ENCODE measurements at places on chromosomes 2 and 18.

DNA sequence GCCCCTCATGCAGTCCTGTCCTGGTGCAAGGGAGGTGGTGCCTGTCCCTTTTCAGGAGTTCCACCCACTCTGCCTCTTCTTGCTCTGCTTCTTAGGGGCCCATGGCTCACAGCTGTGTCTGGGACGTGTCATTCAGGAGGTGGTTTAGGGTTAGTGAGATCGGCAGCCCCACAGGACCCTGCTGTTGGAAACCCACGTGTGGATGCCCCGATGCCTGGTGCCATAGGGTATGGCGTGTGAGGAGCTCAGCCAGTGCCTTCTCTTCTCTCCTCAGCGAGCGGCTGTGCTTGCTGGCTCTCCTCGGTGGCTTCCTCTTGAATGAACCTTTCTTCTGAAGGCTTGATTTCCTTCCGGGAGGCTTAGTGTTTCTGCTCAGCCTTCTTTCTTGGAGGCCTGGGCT, 55.2 kb downstream of the LDLRAD4 start:
- no peak for DNase-seq

DNA sequence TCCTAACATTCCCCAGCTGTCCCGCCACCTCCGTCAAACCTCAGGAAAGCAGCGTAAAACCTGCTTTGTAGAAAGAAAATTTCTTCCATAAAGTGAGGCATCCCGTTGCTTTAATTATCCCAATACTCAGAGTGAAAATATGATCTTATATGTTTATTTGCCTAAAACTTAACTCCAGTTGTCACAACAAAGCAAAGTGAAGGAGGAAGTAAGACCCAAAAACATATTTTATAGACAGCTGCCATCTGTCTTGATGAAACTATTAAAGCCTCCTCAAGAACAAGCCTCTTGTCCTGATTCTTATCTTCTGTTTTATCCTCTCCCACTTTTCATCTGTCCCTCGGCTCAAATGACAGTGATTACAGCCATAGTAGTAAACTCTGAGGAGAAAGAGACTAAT, 28.9 kb upstream of the LPIN2 start:
- no peak for DNase-seq

GRCh38 chr2:38415728-38416291, 38.7 kb upstream of the ATL2 start:
- no peak for DNase-seq

GRCh38 chr2:237184192-237184918, 98.7 kb downstream of the COPS8 start:
- no peak for DNase-seq

GRCh38 chr18:36149514-36150289, 20.0 kb downstream of the ELP2 start:
- DNase-seq, result no peak

GRCh38 chr2:136482966-136483365, 282.4 kb upstream of the THSD7B start:
- DNase-seq, result no peak

DNA sequence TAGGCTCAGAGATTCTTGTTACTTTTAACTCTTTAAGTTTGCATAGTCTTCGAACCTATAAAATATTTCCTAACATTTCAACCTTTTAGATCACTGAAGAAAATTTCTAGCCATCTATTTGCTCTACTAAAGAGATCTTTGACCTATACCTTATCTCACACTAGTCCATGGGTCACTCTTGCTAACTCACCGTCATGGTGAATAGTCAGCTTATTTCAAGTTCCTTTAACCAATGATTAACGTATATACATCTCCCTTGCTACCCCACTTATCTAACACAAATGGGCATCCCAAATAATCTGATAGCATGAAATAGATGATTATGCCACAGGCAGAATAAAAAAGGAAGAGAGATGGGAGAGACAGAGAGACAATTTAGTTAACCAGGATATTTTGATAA, 303.1 kb downstream of the GPD2 start:
- DNase-seq, result peak; percentile 65

DNA sequence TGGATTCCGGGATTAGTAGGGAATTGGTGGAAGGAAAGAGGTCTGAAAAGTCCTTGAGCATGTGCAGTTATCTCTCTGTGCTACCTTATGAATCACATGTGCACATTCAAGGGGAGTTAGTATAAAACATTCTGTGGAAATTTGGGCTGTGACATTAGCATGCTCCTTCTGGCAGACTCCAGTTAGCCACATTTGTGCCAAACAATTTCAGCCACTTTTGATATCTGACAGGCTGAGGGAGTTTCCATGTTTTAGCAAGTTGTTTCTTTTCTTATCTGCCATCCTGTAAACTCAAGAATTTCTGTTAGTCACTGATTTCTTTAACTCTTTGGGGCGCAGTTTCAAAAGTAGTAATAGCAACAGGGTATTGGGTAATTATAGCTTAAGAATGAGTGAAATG, 28.3 kb upstream of the GYPC start:
- no peak for DNase-seq

- DNase-seq, result no peak
These were observed 1.4 kb downstream of the ARL4C start for GRCh38 chr2:234495251-234496054.

DNA sequence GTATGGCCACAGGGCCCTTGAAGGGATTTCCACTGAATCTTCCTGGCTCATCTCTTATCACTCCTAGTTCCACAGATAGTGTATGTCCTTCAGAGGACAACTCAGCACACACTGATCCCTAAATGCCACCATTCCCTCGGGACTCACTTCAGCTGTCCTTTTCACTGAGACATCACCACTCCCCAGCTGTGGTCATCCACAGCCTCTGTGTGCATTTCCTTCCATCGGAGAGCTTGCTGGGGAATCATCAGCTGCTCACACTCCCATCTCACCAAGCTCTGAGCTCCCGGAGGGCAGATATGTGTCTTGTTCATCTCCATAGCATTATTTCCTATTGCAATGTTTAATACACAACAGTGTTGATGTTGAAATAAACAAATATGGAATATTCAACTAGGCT, 759.5 kb downstream of the RNF144A start:
- DNase-seq, result no peak

GRCh38 chr2:230879271-230879882, 14.6 kb downstream of the ITM2C start:
- DNase-seq, result peak; percentile 91

GRCh38 chr2:11456251-11456650, 9.7 kb downstream of the E2F6 start:
- DNase-seq, result no peak

- no peak for DNase-seq
These were observed 166.1 kb downstream of the SMAD7 start for GRCh38 chr18:48784656-48785055.

- DNase-seq, result peak; percentile 66
These were observed 52.8 kb downstream of the CLASP1 start for GRCh38 chr2:121596221-121597080.

- DNase-seq, result no peak
These were observed 263.0 kb downstream of the NDUFA10 start for GRCh38 chr2:239762106-239762505.

DNA sequence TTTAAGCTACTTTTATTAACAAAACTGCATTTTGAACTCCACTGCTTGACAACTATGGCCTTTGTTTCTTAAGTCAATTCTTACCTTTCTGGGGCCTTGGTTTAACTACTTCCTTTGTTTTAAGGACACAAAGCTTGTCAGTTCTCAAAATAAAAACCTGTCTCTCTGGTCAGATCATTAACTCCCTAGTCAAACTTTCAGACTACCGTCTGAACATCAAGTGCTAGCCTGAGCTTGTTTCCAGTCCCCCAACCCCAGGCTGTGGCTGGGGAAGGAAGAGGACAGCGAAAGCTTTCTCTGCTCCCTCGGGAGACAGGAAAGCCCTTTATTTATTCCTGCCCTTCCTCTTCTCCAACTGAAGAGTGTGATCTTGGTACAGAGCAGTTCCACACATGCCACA, 1.7 kb downstream of the SH3YL1 start:
- peak; percentile 21 for DNase-seq

DNA sequence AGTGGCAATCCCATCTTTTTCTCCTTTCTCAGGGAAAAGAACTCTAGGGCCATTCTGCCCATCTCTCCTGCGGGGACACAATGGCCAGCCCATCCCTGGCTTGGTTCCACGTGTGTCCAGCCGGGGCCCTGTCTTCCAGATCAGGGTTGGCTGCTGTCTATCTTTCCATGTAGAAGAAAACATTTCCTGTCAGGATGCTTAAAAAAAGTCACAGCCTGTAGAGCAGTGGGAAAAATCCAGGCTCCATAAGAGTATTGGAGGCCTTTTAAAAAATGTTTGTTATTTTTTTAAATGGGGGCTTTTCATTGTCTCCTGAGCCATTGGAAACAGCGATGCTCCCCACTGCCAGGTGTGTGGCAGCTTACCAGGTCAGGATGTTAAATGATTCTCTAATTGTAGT, 105.6 kb downstream of the TGFA start:
- no peak for DNase-seq

DNA sequence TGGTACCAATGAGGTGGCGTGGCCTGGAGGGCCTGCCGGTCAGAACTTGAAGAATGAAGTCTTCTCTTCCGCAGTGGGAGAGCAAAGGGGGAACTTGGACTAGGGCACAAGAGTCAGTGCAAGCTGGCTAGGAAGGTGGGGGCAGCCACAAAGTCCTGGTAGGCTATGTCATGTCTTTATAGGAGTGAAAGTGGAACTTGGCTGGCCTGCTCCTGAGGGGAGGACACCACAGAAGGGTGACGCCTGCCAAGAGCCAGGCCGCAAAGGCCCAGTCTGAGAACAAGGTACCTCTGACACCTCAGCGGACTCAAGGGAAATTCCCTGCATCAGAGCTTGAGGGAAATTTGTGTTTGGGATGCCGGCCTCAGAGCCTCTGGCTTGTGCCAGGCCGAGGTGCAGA, 32.2 kb upstream of the MAP3K20 start:
- no peak for DNase-seq

DNA sequence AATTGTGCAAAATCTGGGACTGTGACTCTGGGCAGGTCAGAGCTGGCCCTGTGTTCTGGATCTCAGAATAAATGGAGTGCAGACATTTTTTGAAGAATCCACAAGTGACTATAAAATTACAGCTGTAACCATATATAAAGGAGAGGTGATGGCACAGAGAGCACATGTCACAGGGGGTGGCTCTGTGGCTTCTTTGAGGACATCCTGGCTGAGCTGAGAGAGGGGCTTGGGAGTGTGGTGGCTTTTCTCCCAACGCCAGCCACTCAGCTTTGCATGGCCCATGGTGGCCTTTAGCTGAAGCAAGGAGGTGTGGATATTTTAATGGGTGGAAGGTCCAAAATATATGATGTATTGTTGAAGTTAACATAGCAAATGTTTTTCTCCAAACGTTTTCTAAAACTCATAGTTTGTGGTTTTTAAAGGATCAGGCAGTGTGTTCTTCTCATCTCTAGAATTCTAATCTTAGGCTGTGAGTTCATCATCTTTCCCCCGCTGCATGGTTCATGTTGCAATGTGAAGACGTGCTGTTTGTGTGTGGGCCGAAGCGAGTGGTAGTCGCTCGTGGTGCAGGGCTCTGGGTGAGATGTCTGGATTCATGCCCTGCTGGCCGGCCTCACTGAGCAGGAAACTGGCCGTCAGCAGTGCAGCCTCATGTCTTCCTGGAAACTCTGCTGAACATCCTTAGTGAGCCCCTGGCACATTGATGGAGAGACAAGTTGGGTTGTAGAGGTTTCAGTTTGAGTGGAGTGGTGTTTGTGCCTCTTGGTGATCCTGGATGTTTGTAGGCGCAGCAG, 109.9 kb downstream of the ZNF236 start:
- DNase-seq, result no peak

Measured in small intestine (tissue), 16 donors.